T-helper 9 cell (primary cell): ENCODE measurements at places on chromosomes 16 and 17.

DNA sequence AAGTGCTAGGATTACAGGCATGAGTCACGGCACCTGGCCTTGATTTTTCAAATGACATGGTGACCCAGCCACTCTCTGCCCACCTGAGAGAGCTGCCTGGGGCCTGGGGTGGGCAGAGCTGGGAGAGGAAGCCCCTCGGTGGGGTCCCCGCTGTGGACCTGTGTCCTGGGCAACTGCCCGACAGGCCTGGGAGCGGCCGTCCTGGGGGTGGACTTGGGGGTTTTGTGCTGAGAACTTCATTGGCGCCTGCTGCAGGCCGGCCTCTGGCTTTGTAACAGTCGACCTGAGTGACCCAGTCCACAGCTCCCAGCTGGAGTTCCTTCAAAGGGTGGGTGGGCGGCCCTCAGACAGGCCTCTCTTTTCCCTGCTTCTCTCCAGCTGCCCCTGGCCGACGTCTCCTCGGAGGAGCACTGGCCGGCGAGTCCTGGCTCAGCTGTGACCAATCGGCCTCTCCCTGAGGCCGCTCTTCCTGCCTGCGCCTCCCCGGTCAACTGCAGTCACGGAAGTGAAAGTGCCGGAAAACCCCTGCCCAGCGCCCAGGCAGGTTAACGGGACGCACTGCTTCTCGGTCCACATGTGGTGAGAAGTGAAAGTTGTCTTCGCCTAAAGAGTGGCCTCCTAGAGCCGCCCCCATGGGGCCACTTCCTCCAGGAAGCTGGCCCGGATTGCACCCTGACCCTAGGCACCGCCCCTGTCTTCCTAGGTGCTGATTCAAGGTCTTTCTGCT, 5.5 kb downstream of the CBFA2T3 start:
- DNase-seq = no peak

DNA sequence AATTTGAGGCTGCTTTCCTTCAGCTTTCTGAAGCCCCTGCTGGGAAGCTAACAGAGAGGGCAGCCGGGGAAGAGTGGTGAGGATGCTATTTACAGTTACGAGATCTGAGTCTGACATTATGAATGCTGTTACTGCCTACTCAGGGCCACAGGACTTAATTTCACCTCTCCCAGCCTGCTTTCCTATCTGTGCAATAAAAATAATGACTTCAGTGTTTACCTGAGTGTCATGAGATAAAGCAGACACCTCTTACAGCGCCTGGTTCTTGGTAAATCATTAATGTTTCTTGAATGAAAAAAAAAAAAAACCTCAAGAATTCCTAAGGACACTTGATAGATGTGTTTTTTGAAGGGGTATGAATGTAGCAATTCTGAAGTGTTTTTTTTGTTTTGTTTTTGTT, 24.2 kb upstream of the CPHXL start:
- no peak for DNase-seq

DNA sequence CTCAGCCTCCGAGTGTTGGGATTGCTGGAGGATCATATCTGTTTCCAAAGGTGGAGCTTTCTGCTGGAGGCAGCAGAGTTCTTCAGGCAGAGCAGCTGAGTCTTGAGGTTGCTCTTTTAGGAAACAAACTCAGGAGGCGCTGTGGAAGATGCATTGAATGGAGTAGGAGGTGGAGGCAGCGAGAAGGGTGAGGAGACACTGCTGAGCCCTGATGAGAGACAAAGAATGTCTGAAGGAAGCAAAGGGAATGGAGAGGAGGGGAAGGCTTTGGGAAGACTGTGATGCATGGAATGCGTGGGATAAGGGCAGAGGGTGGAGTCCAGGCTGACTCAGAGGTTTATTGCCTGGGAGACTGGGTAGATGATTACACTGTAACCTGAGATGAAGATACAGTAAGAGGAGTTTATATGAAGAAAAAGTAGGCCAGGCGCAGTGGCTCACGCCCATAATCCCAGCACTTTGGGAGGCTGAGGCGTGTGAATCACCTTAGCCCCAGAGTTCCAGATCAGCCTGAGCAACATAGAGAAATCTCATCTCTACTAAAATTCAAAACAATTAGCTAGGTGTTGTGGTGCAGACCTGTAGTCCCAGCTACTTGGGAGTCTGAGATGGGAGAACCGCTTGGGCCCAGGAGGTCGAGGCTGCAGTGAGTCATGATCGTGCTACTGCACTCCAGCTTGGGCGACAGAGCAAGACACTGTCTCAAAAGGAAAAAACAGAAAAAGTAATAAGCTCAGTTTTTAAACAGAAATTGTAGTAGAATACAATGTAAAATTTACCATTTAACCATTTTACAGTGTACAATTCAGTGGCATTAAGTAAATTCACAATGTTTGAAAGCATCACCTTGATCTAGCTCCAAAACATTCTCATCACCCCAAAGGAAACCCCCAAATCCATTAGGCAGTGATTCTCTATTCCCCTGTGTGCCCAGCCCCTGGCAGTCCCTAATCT, 17.8 kb upstream of the TMEM219 start:
- DNase-seq = no peak

GRCh38 chr17:42118545-42118944, 2.6 kb downstream of the KAT2A start:
- DNase-seq = no peak

DNA sequence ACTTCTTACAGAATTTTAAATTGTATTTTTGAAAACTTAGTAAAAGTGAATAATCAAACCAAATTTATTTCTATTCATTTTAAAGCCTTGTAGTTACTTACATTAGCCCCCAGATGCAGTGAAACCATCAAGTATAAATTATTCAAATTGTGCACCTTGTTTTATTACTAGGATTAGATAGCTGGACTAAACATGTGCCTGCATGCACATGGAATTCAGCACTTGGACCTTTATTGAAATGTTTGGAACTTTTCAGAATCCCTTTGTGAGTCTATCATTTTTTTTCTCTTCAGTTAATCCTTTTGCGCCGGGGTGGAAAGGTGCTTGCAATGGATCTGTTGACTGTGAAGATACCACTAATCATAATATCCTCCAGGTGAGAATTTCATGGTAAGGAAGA, 4.7 kb downstream of the ZPBP2 start:
- DNase-seq = no peak

DNA sequence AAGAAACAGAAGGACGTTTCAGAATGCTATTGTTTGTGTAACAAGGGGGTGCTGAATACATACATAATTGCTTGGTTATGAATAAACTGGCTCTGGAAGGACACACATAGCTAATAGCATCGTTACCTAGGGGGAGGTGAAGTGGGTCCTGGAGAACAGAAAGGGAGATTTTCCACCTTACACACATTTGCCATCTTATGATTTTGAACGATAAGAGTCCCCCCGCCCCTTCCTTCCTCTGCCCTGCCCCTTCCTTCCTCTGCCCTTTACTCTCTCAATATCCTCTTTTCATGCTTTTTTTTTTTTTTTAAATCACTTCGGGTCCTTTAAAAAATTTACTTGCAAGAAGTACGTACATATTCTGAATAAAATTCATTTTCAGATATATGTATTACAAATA, 902 bp upstream of the DHRS7B start:
- peak; percentile 56 for DNase-seq

DNA sequence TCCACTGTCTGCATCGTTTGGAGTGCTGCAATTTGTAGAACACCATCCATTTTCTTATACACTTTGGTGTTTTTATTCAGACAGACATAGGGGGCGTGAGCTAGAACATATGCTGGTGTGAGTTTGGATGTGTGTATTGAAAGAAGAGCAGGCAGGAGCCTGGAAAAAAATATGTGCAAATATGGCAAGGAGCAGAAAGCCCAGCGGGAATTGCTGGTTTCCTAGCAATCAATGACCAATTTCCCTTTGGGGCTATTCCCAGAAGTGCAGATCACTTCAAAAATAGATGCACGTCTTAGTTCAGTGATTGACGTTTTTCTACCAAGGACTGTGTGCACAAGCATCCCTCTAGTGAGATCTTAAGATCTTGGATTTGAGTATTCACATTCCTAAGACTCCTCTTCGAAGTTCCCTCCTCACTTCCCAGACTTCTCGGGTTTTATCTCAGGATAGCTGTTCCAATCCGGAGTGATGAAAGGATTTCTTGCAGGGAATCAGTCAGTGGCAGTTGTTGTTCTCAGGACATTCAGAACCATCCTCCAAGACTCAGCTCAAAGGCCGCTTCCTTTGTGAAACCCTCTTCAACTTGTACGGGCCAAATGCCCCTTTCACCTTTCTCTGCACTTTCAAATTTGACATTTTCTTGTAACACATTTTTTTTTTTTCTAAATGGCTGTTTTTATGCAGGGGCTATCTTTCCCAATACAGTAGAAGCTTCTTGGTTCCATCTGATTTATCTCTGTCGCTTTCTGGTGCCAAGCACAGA, 268.7 kb upstream of the ASIC2 start:
- no peak for DNase-seq

DNA sequence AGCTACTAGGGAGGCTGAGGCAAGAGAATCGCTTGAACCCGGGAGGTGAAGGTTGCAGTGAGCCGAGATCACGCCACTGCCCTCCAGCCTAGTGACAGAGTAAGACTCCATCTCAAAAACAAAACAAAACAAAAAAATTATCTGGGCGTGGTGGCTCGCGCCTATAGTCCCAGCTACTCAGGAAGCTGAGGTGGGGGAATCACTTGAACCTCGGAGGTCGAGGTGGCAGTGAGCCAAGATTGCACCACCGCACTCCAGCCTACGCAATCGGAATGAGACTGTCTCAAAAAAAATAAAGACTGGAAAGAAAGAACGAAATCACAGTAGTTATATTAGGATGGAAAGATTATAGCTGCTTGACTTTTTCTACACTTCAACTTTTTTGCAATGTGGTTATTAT, 18.9 kb downstream of the COG1 start:
- DNase-seq = peak; percentile 62

- no peak for DNase-seq
These were observed 170.8 kb upstream of the RBFOX1 start for GRCh38 chr16:7161891-7162290.

DNA sequence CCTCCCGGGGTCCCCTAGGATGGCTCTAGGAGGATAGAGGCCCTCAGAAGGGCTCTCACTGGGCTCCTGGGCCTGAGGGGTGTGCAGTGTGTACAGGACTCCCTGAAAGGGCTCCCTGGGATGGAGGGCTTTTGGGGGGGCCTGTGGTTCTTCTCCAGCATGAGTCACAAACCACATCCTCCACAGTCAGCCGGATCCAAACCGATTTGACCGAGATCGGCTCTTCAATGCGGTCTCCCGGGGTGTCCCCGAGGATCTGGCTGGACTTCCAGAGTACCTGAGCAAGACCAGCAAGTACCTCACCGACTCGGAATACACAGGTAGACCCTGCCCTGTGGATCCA, 4.5 kb downstream of the TRPV2 start:
- DNase-seq = no peak

GRCh38 chr16:19689342-19689741, 28.7 kb downstream of the KNOP1 start:
- DNase-seq = no peak

DNA sequence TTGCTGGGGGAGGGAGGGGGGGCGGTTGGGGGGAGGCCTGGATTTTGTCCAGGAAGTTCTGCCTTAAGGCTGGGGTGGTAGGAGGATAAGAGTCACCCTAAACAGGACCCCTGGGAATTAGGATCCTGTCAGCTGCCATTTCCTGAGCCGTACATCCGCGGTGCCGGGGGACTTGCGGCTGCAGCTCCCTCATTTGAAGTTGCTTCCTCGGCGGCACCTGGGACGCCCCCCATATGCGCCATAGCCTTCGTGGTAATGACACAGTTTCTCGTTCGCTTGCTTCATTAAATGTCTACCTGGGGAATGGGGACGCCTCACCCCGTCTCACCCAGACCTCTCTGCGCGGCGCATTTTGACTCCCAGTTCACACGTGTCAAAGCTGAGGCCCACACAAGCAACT, 55.1 kb upstream of the PABPN1L start:
- DNase-seq = no peak

GRCh38 chr17:63381101-63381729, 64.9 kb downstream of the CYB561 start:
- no peak for DNase-seq

- DNase-seq = no peak
These were observed 58.8 kb downstream of the USP10 start for GRCh38 chr16:84758627-84759026.

DNA sequence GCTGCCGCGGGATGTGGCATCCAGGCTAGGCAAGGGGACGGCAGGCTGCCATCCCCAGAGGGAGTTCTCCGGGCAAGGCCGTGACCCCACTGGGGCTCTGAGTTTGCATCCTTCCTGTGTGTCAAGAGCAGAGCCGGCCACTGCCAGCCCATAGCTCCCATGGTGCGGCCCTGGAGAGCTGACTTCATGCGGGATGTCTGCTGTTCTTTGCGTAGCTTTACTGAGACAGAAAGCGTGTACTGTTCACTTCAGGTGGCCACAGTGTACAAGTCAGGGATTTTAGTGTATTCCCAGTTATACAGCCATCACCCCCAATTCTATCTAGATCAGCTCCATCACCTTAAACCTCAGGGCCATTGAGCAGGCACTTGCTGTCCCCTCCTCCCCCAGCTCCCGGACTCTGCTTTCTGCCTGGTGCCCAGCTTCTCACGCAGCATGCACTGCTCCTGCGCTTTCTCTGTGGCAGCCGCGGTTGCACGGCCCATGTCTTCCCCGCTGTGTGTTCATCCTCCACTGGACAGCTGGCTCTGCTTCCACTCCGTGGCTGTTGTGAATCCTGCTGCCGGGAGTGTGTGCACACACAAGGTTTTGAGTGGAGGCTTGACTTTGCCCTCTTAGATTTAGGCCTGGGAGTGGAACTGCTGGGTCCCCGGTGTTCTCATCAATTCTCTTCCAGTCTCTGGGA, 71.2 kb downstream of the KLHDC4 start:
- DNase-seq = no peak

GRCh38 chr16:21226749-21227148, 6.8 kb upstream of the ANKS4B start:
- no peak for DNase-seq

- DNase-seq = no peak
These were observed 140.6 kb downstream of the IRF8 start for GRCh38 chr16:86039606-86040005.

DNA sequence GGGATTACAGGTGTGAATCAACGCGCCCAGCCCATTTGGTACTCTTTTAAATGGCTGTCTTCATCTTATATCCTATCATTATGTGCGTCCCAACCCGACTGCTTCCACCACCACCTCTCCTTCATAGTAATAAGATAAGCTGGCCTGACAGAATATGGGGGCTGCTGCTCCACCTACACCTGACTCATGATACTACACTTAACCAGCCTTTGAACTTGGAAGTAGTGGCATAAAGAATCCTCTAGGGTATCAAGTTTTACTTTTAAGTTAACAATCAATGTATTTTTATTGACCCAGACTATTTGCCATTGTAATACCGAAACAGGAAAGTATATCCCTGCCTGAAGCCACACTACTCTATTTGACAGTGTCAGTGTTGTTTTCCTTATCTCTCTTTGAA, 18.8 kb downstream of the PDZD9 start:
- DNase-seq = no peak

DNA sequence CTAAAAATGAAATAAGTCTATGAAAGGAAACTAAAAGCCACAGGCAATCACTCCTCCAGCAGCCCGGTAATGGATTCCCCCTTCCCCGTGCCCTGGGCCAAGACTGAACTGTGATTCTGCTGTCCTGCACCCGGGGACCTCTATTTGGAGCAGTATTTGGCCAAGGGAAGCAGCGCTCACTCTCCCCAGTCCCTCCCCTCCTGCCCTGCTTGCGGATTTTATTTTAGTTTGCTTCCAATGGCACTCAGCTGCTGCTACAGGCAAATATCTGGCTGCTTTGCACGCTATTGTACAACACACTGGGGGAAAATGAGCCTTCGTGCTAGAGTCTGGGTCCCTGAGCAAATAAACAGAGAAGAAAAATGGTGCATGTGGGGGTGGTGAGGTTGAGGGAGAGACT, 975.7 kb upstream of the RBFOX1 start:
- no peak for DNase-seq

GRCh38 chr16:8678068-8678927, 3.9 kb downstream of the ABAT start:
- no peak for DNase-seq
